ENCODE measurements at places on chromosomes 16 and 17.

- peak; percentile 84 for DNase-seq
Measured at GRCh38 chr17:51372345-51373004, 112.1 kb downstream of the UTP18 start.

GRCh38 chr16:5015887-5016286 is 17.8 kb downstream of the NAGPA start:
- DNase-seq: no peak

GRCh38 chr17:30218799-30219198 is 16.7 kb downstream of the SLC6A4 start:
- peak; percentile 62 for DNase-seq

- DNase-seq: no peak
Measured at GRCh38 chr16:71648921-71649320, 22.9 kb downstream of the MARVELD3 start.

- DNase-seq: no peak
Measured at GRCh38 chr17:9855036-9855435, 29.3 kb downstream of the GLP2R start.

- no peak for DNase-seq
Measured at GRCh38 chr16:59514651-59515050, 780.5 kb upstream of the GOT2 start.

DNA sequence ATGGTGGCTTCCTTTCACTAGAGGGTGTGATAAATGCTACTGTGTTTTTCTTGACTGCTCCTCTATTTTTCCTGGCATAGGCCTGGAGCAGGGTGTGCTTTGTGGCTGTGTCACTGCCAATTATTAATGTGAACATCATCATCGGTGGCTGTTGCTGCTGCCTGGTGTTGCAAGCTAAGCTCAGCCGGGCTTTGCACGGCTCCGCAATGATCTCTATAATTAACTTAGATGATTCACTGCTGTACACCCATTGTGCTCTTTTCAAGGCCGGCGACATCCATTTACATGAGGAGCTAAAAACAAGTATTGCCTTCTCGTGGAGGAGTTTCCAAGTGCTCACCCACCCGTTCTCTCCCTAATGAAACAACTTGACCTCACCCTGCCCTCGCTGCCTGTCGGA is 160.1 kb upstream of the IRX3 start:
- no peak for DNase-seq

DNA sequence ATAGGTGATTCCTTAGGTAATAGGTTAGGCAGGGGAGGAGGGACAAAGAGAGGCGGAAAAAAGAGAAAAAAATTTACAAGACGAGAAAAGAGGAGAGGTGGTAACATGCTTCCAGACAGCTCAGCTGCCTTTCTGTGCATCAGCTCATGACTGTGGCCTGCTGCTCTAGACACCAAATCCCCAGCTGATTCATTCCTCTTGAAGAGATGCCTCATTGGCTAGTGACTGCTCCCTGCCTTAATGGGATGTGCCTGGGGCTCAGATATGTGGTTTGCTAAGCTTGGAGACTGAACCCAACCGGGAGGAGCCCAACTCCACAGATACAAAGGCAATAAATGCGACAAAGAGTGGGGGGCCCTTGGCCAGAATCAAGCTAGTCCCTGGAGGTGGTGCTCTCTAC is 105.9 kb upstream of the FAM20A start:
- peak; percentile 28 for DNase-seq

DNA sequence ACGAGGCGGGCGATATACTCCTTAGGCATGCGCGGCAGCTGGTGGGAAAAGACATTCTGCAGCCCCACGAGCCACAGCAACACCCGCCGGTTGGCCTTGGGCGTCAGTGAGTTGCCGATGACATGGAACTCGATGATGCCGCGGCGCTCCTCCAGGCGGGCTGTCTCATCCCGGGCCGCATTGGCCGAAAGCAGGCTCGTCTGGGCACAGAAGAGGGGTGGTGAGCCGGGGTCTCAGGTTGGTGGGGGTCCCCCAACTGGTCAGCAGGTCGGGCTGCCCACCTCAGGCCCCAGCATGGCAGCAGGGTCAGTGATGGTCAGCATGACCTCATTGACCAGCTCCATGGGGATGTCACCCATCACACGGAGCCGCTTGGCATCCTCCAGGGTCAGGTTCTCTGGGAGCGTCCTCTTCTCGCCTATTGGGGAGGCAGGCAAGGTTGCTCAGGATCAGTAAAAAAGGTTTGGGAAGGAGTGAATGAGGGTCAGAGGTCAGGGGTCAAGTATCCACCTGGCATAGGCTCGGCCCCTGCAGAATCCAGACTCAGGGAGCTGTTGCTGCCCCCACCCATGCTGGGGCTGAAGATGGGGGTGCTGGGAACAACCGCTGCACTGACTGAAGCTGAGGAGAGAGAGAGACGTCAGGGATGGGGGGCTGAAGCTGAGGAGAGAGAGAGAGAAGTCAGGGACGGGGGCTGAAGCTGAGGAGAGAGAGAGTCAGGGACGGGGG is 3.6 kb downstream of the KAT2A start:
- peak; percentile 13 for DNase-seq

GRCh38 chr17:49729069-49729468 is 21.3 kb upstream of the SLC35B1 start:
- no peak for DNase-seq

- no peak for DNase-seq
Measured at GRCh38 chr17:27453471-27453870, 2.8 kb upstream of the KSR1 start.

GRCh38 chr16:74281300-74281699 is 15.3 kb upstream of the PSMD7 start:
- DNase-seq: peak; percentile 39

GRCh38 chr16:8669481-8669880 is 4.9 kb upstream of the ABAT start:
- no peak for DNase-seq

DNA sequence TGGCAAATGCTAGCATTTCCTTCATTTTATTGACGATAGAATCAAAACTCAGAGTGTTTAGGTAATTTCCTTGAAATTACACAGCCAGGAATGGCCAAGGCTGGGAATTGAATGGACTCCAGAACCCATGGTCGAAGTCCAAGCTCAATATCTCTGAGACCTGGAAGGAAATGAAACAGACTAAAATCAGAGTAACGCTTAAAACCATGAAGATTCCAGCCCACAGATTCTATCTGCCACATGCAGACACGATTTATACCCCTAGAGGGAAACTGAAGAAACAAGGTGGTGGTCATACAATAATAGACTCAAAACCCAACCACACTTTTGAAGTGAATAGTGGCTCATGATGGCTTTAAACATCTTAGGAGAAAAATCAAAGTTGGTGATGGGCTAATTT is 95.6 kb downstream of the PRKCA start:
- no peak for DNase-seq

- DNase-seq: no peak
Measured at GRCh38 chr17:59361916-59362810, 30.7 kb downstream of the YPEL2 start.

DNA sequence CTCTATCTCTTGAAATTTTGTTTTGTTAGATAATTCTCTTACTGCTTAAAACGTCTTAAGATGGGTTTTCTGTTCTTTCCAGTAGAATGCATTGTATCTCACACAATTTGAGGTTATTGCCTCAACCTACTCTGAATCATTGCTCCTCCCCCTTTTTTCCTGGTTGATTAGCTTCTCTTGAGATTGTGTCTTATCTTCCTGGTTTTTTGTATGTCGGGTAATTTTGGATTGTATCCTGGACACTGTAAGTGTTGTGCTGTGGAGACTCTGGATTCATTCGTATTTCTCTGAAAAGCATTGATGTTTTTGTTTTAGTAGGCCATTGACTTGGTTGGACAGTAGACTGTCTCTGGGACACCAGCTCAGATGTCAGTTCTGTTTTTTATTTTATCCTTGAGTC is 26.1 kb downstream of the PRKCB start:
- no peak for DNase-seq

GRCh38 chr17:49705254-49705653 is 2.5 kb downstream of the SLC35B1 start:
- DNase-seq: no peak

- no peak for DNase-seq
Measured at GRCh38 chr17:39627047-39627711, 427 bp downstream of the PPP1R1B start.

DNA sequence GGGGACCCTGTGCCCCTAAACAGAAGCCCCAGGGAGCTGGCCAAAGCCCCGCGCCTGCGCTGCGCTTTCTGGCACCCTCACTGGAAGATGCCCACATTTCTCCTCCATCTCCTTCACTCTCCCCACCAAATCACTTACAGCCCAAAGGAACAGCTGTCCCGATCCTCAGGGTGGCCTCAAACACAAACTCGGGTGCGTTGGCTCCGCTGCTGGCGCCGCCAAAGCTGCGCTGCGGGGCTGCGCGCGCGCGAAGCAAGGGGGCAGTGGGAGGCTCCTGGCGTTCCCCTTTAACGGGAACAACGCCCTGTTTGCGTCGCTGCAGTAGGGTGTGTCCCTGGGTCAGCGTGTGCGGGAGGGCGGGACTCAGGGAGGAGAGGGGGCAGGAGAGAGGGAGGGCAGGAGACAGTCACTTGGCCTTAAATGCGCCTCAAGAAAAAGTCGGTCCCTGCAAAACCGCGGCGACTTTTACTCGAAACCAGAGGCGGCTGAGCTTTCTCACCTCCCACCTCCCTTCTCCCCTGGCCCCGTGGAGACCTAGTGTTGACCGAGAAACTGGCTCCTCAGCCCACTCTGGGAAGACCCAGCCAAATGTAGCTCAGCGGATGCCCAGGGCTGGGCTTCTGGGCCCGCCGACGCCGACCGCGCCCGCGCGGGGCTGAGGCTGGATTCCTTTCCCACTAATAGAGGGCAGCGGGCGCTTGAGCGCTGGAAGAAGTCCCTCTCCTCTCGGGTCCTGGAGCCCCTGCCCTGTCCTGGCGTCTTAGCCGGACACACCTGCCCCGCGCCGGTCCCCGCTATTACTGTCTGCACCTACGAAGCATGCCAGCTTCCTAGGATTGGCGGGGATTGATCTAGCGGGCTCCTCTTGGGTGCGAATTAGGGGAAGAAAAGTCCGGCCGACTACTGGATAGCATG is 2.6 kb downstream of the PMP22 start:
- peak; percentile 67 for DNase-seq

GRCh38 chr16:49562228-49562627 is 188.6 kb downstream of the C16orf78 start:
- DNase-seq: no peak

DNA sequence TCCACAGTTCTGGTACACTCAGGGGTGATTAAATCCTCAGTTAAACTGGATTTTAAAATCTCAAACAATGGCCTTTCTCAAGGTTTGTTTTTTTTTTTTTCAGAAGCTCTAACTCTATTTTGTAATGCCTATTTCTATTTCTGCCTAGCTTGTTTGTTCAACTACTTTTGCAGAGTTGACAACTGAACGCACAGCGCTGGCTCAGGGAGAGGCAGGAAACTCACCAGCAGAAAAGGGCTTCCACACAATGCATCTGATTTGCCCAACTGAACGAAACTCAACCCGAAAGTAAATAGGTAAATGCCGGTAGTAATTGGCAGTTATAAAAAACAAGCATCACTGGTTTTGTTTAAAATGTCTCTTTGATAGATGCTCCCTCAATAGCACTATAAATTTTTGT is 52.7 kb upstream of the CNEP1R1 start:
- no peak for DNase-seq

GRCh38 chr17:10115536-10115932 is 82.9 kb downstream of the GAS7 start:
- no peak for DNase-seq

GRCh38 chr17:12730421-12730820 is 58.9 kb upstream of the ARHGAP44 start:
- DNase-seq: no peak

GRCh38 chr16:5903832-5904231 is 806.2 kb upstream of the EEF2KMT start:
- DNase-seq: no peak

- DNase-seq: no peak
Measured at GRCh38 chr17:58492238-58493121, 4.3 kb upstream of the HSF5 start.

DNA sequence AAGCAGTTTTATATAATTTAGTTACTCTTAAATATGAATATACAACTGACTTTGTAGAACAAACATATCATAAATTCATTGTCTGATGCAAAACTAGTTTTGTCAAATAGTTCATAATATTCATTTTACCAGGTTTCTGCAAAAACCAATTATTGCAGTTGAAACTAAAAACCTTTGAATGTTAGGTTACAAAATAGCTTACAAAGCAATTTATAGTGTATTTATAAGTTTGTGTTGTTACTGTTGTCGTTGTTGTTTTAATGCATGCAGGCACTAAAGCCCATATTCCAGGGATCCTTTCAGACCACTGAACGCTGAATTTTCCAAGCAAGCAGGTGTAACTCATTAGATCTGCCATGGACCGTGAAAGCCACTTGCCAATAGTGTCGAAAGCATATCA is 427.6 kb downstream of the ZFHX3 start:
- DNase-seq: no peak

GRCh38 chr16:67865318-67865717 is 7.5 kb upstream of the EDC4 start:
- peak; percentile 60 for DNase-seq

- DNase-seq: peak; percentile 81
Measured at GRCh38 chr16:75495076-75495674, at the start of gene CHST6. Gene CHST6 (minus strand): TSS chr16:75495441. CDS start chr16:75479828, 15,613 bp downstream.

Measured in ELF-1 (cell line).